ENCODE measurements at places on chromosomes 16 and 17.

- DNase-seq, result no peak
Observed at GRCh38 chr17:57516290-57517230, 228.5 kb downstream of the CCDC182 start.

GRCh38 chr17:28646039-28646754 lies 1.2 kb upstream of the BLTP2 start:
- DNase-seq, result peak; percentile 4

DNA sequence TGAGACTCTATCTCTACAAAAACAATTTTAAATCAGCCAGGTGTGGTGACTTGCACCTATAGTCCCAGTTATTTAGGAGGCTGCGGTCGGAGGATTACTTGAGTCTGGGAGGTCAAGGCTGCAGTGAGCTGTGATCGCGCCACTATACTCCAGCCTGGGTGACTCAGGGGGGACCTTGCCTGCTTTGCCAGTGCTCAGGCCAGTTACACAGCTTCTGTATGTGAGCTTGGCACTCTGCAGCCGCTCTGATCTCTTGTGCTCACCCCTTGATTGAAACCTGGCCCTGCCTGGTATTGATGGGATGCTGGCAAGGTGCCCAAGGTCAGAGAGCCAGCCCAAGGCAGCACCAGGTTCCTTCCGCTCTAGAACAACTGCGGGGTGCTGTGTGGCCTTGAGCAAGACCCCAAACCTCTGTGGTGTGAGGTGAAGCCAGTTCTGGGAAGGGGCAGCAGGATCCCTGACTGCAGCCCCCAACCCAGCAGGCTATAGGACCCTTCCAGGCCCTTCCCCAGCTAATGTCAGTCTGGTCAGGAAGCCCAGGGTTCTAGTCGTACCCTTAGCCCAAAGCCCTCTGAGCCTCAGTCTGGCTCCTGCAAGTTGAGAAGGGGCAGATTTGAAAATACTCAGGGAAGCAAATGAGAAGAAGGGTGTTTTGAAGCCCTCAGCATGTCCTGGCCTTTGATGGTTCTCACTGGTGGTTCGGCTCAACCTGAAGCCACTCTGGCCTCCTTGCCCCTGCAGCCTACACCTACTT lies 18.9 kb downstream of the MMP15 start:
- DNase-seq, result no peak

DNA sequence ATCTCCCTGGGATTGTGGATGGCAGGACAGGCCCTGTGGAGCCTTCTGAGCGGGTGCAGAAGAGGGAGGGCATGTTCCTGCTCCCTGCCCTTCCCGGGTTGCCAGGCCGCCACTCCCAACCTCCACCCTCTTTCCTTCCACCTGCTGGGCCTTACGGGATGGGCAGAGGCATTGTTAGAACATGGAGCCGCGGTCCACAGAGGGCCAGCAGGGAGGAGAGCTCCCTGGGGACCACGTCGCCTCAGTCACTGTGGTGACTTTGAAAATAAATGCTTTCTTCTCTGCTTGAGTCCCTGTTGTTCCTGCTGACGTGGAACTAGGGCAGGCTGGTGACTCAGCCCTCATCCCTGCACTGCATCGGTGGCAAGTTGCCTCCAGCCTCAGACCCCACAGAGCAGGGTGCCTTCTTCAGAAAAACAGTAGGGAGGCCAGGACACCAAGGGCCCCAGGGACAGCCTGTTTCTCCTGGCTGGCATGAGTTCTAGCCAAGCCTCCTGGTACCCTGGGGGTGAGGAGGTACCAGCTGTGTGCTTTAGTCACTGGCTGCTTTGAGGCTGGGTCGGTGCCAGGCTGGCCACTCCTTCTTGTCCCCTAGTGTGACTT lies 224.9 kb downstream of the SEC14L1 start:
- DNase-seq, result no peak

DNA sequence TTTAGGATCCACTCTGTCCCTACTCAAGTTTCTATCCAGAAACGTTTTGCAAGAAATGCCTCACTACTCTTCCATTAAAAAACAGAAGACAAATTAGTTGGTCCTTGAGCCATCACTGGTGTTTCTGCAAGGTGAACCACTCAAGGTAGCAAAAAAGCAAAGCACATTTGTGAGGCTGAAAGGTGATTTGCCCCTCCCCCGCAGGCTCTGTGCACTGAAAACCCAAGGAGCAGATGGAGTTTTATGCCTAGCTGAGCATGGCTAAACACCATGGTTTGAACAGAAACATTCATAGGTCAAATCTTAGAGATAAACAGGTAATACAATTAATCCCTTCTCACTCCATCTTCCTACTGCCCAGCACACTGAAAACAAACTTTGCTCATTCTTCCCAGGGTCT lies 538.2 kb upstream of the CDH5 start:
- no peak for DNase-seq

DNA sequence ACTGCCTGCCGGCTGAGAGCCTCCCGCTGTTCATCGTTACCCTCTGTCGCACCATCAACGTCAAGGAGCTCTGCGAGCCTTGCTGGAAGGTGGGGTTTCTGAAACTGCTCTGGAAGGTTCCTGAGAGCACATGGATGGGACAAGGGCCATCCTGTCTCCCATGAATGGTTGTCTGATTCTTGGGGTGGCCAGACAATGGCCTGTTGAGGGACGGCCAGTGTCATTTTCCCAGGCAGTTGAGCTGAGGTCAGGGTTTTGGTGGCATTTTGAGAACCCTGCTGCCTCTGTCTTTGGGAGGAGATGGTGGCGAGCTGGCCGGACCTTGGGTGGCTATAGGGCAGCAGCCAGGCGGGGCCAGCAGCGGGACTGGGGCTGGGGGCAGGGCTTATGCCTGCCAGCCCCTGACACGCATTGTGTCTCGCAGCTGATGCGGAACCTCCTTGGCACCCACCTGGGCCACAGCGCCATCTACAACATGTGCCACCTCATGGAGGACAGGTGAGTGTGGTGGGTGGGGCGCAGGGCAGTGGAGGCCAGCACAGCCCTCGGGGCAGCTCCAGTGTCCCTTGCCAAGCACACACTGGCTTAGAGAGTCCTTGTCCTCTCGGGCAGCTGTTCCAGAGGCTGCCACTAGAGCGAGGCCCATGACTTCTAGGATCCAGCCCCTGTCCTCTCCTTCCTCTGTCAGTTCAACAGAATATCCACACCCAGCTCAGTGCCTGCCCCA lies 9.1 kb downstream of the TSC2 start:
- no peak for DNase-seq

GRCh38 chr16:425740-426114 lies 278 bp downstream of the RAB11FIP3 start:
- peak; percentile 31 for DNase-seq

DNA sequence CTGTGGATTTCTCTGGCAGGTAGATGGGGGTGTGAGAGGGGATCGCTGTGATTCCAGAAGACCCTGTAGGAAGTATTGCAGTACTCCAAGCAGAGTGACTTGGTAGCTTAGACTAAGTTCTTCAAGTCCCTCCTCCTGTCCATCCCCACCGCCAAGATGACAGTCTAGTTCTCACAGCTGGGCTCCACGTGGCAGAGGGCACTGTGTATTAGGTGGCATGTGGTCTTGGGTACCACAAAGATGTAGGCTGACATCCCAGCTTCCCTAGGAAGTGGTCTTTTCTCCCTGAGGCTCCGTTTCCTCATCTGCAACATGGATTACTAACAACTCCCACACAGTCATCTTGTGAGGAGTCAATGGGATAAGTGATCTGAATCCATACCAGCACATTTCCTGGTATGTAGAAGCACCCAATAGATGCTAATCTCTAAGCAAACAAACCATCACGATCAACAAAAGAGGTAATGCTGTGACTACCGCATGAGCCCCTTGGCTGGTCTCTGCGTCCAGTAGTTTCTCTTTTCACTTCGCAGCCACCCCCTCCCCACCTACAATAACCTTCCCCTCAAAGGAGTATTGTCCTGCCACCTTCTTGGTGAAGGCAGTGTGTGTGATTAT lies 349.1 kb upstream of the EEF2KMT start:
- DNase-seq, result no peak

- no peak for DNase-seq
Observed at GRCh38 chr17:19364699-19365498, 2.4 kb upstream of the B9D1 start.

DNA sequence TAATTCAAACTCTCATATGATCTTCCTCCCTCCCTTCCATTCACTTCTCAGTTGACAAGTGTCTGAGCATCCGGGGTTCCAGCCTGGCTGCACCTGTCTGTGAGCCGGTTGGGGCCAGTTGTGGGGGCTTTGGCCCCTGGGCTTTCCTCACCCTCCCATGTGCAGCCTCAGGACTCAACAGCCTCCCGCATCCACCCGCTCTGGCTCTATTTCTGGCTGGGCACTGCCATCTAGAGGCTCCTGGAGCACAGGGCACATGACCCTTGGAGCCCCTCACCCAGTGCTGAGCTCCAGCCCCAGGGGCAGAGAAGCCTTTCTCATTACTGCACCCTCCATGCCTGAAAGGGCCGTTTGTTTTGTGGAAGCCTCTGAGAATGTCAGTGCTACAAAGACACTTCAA lies 43.3 kb downstream of the HAPSTR1 start:
- DNase-seq, result peak; percentile 60

GRCh38 chr16:68379472-68380347 lies 68.6 kb downstream of the SMPD3 start:
- DNase-seq, result no peak

Data from endothelial cell (in vitro differentiated cells).